Right atrium auricular region (tissue), 2 donors: ENCODE measurements at places on chromosomes 12 and 14. TPM values are rescaled to one million over a fixed set of nuclear protein-coding genes. Genes with fewer than 3 reads are reported as not detected.
A peak's percentile ranks its signal among the peaks of the same experiment; 100 is the strongest.

Gene PTCSC3
- not detected for total RNA-seq

Gene LRTM2
- total RNA-seq, result not detected

Gene TPPP2
- total RNA-seq, result not detected

Gene JPH4
- total RNA-seq, result 0.39 TPM

Gene GPR132
- 1.2 TPM for total RNA-seq

DNA sequence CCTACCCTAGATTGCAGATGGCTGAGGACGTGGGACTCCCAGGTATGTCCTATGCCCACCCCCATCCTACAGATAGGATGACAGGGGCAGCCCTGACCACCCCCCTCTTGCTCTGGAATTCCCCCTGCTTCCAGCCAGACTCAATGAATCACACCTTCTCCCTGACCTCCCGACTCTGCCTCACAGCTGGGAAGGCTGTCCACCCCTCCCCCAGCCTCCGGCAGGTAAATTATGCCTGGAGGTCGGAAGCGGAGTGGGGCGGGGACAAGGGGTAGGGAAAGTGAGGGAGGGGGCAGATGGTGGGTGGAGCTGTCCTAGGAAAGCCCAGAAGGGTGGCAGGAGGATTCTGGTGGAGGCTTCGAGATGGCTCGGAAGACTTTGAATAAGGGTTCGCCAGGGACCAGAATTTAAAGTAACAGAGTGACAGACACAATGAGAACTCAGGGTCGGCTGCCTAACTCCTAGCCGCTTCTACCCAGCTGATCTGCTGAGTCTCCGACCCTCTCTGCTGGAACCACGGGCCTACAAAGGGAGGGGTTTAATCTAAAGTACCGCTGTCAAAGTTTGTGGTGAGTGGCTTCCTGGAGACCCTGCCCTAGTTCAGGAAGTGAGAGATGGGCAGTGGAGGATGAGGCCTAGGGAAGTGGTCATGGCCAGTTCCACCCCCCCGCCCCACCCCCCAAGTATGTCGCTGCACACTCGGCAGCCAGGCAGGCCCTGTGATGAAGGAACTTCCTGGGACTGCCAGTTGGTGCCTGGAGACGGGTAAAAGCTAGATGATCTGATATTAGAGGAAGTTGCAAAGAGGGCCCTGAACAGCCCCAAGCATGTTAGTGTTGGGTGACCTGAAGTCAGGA lies 4.2 kb downstream of the PLEKHG3 start:
- no peak for DNase-seq
- peaks cover 71% of the 10 kb centered on the region for H3K4me1 ChIP-seq
- H3K27ac ChIP-seq, result peak overlapping the region; percentile 86

- DNase-seq, result no peak
- no peak overlapping the region for H3K27ac ChIP-seq
- no peak overlapping the region for H3K4me3 ChIP-seq
- no peaks in the 10 kb centered on the region for H3K36me3 ChIP-seq
Measured at GRCh38 chr14:21053184-21054122, 4.2 kb upstream of the RNASE8 start.

DNA sequence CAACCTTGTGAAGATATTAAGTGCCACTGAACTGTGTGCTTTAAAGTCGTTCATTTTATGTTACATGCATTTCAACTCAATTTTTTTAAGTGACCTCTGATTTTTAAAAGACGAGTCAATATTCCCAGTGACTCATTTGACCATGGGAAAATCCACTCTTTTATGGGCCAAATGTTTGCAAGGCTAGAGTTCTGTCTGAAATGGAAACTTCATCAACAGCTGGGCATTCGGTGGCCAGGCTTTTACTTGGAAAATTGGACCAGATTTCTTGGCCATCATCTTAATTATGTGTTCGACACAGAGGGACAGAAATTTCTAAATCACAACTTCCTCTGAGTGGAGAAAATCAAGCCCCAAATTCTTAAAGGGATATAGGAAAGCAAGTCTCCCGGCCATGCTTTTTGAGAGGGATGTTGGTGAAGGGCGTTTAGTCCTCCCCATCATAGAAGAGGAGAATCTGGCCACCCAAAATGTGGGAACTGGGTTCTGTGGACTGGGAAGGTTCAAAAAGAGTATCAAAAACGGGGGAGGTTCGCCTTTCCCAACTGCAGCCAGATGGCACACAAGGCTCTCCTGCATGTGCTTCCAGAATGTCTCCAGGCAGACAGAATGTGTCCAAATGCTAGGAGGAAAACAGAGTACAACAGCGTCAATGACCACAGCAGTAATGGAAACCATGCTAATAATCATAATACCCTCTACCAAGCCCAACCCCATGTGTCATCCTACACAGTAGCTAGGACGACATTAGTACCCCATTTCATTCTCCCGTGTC lies 40.9 kb upstream of the FZD10 start:
- H3K27me3 ChIP-seq, result no peaks in the 10 kb centered on the region
- H3K36me3 ChIP-seq, result no peaks in the 10 kb centered on the region
- DNase-seq, result peak; percentile 67
- H3K4me3 ChIP-seq, result no peak overlapping the region
- no peaks in the 10 kb centered on the region for H3K4me1 ChIP-seq

DNA sequence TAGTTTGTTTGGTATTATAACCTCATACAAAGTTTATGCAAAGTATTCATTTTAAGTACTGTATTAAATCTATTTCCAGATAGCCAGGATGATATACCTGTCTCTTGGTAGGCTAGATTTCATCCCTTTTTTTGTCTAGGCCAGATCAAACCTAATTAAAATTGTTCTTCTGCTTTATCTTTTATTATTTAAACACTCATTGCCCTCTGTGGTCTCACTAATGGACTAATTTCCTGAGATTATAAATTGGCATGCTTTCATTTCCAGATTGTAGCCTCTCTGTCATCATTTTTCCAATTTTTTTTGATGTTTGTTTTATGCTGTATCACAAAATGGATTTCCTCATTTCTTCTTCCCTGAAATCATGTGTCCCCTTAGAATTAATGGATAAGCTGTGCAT lies 85.6 kb upstream of the TMEM263 start:
- no peaks in the 10 kb centered on the region for H3K4me1 ChIP-seq
- H3K27ac ChIP-seq, result no peak overlapping the region
- H3K36me3 ChIP-seq, result peaks cover 6% of the 10 kb centered on the region
- H3K27me3 ChIP-seq, result no peaks in the 10 kb centered on the region
- no peak for DNase-seq

DNA sequence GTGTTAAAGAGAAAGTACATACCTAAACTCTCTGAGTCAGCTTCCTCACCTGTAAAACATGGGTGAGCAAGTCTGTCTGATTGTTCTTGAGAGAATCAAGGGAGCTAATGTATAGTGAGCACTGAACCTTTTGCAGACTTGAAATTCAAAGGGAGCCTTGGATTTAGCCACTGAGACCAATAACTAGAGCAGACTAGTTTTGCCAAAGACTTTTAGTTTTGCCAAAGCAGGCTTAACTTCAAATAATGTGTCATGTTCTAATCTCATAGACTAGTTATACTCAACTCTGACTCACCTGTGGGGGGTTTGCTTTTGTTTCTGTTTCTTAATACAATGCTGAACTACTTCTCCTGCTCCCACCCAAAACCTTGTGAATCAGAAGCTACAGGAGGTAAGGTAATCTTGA lies 123.7 kb downstream of the SLC25A21 start:
- no peaks in the 10 kb centered on the region for H3K4me1 ChIP-seq
- H3K36me3 ChIP-seq, result no peaks in the 10 kb centered on the region
- H3K27ac ChIP-seq, result no peak overlapping the region
- no peak overlapping the region for H3K4me3 ChIP-seq
- no peak for DNase-seq
- H3K27me3 ChIP-seq, result no peaks in the 10 kb centered on the region

DNA sequence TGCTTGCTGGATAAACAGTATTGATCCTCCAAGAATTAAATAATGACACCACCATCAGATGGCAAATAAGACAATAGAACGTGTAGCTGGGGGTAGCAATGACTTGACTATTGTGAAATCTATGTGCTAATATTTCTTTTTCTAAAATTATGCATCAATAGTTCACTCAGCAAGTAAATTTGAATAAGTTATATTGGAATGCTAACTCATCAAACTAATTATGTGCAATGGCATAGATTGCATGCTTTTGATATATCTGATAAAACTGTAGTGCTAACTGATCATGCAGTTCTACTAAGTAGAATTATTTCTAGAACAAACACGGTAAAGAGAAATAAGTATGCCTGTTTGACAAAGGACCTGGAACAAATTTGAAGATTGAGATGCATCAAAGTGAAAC lies 474.4 kb downstream of the NOVA1 start:
- H3K27ac ChIP-seq, result no peak overlapping the region
- H3K27me3 ChIP-seq, result no peaks in the 10 kb centered on the region
- H3K36me3 ChIP-seq, result no peaks in the 10 kb centered on the region
- DNase-seq, result no peak
- H3K4me1 ChIP-seq, result no peaks in the 10 kb centered on the region

GRCh38 chr12:45613296-45613695 lies 116.2 kb upstream of the ARID2 start:
- DNase-seq, result no peak
- H3K27ac ChIP-seq, result no peak overlapping the region
- no peaks in the 10 kb centered on the region for H3K27me3 ChIP-seq
- H3K4me3 ChIP-seq, result no peak overlapping the region

DNA sequence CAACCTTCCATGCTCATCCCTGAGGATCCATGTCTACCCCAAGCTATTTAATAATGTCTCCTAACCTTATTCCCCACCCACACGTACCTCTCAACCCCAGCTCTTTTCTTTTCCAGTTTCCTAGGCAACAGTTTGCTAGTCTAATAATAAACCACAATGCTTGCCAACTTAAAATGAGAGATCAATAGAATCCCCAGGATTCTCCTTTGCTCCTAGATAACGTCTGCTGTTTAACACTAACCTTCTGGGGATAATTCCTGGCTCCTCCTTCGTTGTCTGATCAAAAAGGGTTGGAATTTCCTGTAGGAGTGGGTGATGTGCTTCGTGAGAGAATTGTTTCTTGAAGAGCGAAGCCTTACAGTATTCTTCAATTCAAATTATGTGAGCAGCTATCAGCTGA lies 42.2 kb upstream of the DBX2 start:
- peaks cover 3% of the 10 kb centered on the region for H3K27me3 ChIP-seq
- H3K27ac ChIP-seq, result no peak overlapping the region
- no peak overlapping the region for H3K4me3 ChIP-seq
- no peak for DNase-seq

DNA sequence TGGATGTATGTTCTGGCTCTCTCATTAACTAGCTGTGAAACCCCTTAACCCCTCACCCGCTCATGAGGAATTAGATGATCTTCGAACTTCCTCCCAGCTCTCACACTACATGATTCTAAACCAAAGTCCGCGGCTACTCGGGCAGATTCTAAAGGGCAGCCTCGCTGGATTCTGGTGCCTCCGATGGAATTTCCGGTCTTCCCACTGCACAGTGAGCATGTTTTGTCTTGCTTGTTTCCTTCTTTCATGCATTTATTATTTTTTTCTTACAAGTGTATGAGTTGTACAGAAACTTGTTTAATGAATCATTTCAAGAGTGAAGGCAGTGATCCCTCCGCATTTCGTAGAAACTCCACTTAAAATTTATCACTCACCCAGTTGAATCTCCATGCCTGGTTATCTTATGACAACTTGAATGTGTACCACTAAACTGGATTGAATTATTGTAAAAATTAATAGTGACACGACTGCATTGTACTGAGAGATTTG lies 4.5 kb upstream of the HCAR3 start:
- no peak overlapping the region for H3K4me3 ChIP-seq
- no peak overlapping the region for H3K27ac ChIP-seq
- no peaks in the 10 kb centered on the region for H3K4me1 ChIP-seq
- no peaks in the 10 kb centered on the region for H3K27me3 ChIP-seq
- no peaks in the 10 kb centered on the region for H3K36me3 ChIP-seq

DNA sequence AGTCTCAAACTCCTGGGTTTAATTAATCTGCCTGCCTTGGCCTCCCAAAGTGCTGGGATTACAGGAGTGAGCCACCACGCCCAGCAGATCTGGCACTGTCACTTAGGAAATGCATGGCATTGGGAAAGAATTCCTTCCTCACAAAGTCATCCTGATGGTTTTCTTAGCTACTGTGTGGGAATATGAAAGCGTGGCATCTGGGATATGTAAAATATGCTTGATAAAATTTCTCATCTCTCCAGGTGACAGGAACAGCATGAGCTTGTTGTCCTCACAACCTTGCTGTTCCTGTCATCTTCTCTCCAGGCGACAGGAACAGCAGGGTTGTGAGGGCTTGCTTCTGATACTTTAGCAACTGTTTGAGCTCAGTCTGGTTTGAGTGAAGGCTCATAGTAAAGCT lies 16.1 kb upstream of the AICDA start:
- DNase-seq, result no peak
- no peaks in the 10 kb centered on the region for H3K4me1 ChIP-seq
- no peaks in the 10 kb centered on the region for H3K36me3 ChIP-seq
- no peaks in the 10 kb centered on the region for H3K27me3 ChIP-seq
- H3K4me3 ChIP-seq, result no peak overlapping the region

DNA sequence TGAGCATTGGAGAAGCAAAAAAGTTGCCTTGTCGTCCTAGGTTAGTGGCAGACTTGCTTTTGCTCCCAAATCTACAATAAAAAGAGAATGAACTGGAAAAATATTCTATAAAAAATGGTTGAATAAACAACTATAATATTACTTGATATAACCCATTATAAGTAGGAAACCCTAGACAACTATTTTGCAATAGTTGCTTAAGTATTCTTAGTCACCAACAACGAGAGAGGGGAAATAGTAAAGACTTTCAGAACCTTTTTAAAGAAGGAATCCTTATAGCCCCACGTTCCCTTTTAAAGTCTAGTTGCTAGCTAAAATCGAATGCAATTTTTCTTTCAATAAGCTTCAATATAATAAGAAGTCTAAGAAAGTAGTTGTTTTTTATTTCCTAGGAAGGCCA lies 17.5 kb downstream of the AQP6 start:
- no peak overlapping the region for H3K4me3 ChIP-seq
- no peaks in the 10 kb centered on the region for H3K27me3 ChIP-seq
- no peak for DNase-seq
- peaks cover 10% of the 10 kb centered on the region for H3K36me3 ChIP-seq
- H3K4me1 ChIP-seq, result no peaks in the 10 kb centered on the region

DNA sequence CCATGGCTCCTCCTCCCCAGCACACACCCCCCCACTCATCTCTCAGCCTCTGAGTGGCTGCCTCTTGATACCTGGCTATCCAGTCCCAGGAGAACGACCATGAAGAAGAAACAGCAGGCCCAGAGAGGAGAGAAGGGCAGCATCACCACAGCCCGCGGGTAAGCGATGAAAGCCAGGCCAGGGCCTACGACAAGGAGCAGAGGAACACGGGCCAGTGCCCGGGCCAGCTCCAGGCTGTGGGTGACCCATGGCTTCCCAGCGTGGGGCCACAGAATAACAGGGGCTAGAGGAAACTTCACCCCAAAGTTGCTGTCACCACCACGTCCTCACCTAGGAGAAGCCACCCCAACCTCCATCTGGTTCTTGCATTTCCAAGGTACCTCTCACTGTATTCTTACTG lies 10.4 kb upstream of the SLC6A12 start:
- H3K36me3 ChIP-seq, result no peaks in the 10 kb centered on the region
- H3K4me1 ChIP-seq, result no peaks in the 10 kb centered on the region
- H3K27me3 ChIP-seq, result no peaks in the 10 kb centered on the region
- H3K4me3 ChIP-seq, result no peak overlapping the region
